Lung (tissue), 17 donors: ENCODE measurements at places on chromosomes 1 and 21. TPM values are rescaled to one million over a fixed set of nuclear protein-coding genes. Genes with fewer than 3 reads are reported as not detected.

DNA sequence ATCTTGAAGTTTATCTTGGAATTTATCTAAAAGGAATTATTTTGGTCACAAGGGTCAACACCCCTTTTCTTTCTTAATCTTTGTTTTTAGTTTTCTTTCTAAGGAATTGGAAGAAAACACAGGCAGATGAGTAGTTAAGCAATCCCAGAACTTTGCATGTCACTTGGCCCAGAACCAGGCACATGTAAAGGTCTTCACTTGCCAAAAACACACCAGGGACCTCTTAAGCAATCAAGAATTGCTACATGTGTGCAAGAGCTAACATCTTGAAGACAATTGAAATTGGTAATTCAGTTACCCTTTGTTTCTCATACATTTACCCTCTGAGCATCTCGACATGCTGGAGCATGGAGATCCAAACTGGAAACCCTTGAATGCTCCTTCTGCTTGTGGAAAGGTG lies 114.2 kb downstream of the ZC3H11B start:
- H3K4me1 ChIP-seq = no peaks in the 10 kb centered on the region
- H3K27ac ChIP-seq = no peak overlapping the region
- no peaks in the 10 kb centered on the region for H3K27me3 ChIP-seq
- DNase-seq = peak; percentile 30
- H3K4me3 ChIP-seq = no peak overlapping the region

DNA sequence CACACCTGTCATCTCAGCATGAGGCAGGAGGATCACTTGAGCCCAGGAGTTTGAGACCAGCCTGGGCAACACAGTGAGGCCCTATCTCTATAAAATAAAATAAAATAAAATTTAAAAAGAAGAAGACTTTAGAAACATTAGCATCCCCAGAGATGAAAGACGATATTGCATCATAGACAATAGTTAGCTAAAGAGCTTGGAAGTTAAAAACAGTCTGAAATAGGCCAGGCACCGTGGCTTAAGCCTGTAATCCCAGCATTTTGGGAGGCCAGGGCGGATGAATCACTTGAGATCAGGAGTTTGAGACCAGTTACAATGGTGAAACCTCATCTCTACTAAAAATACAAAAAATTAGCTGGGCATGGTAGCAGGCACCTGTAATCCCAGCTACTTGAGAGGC lies 59.3 kb downstream of the RIMS3 start:
- no peaks in the 10 kb centered on the region for H3K27me3 ChIP-seq
- no peaks in the 10 kb centered on the region for H3K36me3 ChIP-seq
- DNase-seq = no peak
- H3K4me3 ChIP-seq = no peak overlapping the region
- no peaks in the 10 kb centered on the region for H3K4me1 ChIP-seq

GRCh38 chr1:247297263-247298123 lies 34.2 kb downstream of the ZNF496 start:
- H3K4me3 ChIP-seq = no peak overlapping the region
- peaks cover 23% of the 10 kb centered on the region for H3K36me3 ChIP-seq
- H3K4me1 ChIP-seq = no peaks in the 10 kb centered on the region
- H3K27ac ChIP-seq = no peak overlapping the region
- H3K27me3 ChIP-seq = no peaks in the 10 kb centered on the region
- DNase-seq = no peak

GRCh38 chr1:157993918-157994605 lies 617 bp downstream of the KIRREL1 start:
- no peaks in the 10 kb centered on the region for H3K36me3 ChIP-seq
- H3K4me1 ChIP-seq = peaks cover 8% of the 10 kb centered on the region

DNA sequence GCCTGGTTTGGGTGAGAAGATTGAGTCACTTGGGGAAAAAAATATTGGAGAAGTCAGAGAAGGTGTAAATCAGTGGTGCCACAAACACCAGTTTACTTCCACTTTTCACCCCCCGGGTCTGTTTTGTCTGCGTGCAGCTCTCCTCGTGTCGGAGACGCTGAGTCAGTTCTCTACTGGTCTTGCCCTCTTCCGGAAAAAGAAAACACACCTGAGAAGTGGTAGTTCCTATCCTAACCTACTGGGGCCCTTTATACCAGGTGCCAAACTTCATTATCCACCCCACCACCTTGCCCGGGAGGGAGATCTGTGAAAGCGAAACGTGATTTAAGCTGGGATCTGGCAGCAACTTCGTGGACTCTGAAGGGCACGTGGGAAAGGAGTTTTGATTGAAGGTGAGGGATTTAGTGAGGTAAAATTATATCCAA lies 855 bp upstream of the IVNS1ABP start:
- no peaks in the 10 kb centered on the region for H3K27me3 ChIP-seq
- H3K4me3 ChIP-seq = peak overlapping the region; percentile 65

GRCh38 chr1:64536836-64537490 lies 67.0 kb downstream of the CACHD1 start:
- H3K36me3 ChIP-seq = no peaks in the 10 kb centered on the region
- peaks cover 53% of the 10 kb centered on the region for H3K4me1 ChIP-seq
- H3K4me3 ChIP-seq = no peak overlapping the region
- no peak for DNase-seq
- no peak overlapping the region for H3K27ac ChIP-seq

DNA sequence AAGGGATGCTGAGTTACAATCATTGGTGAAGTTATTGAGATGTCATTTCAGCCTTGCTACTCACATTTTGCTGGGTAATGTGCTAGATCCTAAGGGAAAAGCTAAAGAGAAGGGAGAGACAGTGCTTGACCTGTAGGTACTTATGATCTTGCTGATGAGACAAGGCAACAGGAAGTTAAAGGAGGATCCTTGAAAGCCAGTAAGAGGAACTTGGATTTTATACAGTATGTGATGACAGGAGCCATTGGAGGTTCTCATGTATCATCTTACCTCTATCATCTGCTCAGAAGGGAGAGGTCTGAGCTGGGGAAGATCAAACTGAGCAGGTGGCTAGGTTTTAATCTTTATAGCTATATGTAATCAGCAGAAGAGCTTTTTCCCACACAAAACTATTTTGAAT lies 6.3 kb downstream of the APOBEC4 start:
- H3K4me1 ChIP-seq = peaks cover 15% of the 10 kb centered on the region
- no peak overlapping the region for H3K4me3 ChIP-seq
- H3K36me3 ChIP-seq = no peaks in the 10 kb centered on the region
- no peak for DNase-seq
- no peaks in the 10 kb centered on the region for H3K27me3 ChIP-seq
- H3K27ac ChIP-seq = no peak overlapping the region

- H3K36me3 ChIP-seq = no peaks in the 10 kb centered on the region
- no peak overlapping the region for H3K4me3 ChIP-seq
- no peak overlapping the region for H3K27ac ChIP-seq
- H3K27me3 ChIP-seq = no peaks in the 10 kb centered on the region
- no peak for DNase-seq
These were observed 30.0 kb upstream of the DMRTA2 start for GRCh38 chr1:50453266-50453665.

DNA sequence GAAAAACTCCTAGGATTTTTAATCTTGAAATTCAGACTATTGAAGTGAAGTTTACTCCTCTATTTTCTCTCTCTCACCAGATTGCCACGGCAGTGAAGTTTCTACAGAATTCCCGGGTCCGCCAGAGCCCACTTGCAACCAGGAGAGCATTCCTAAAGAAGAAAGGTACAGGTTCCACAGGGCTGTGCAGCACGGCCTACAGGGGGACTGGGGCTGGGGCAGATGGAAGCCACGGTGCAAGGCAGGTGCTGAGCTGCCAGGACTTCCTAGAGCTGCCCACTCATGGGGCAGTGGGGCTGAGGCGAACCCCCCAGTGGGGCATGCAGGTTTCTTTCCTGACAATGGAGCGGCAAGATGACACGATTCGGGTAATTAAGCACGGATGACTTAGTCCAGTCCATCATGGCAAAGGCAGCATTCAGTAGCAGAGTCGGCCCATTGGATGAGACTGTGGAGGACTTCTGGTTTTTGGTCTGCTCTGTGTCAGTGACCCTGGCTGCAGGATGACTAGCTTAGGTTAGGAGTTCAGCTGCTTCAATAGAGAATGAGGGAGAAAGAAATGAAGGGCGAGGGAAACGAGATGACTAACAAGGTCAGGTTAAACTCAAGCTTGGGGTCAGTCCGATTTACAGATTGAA lies 61.5 kb downstream of the PEX14 start:
- H3K4me3 ChIP-seq = no peak overlapping the region
- H3K36me3 ChIP-seq = no peaks in the 10 kb centered on the region
- DNase-seq = no peak
- H3K4me1 ChIP-seq = peaks cover 16% of the 10 kb centered on the region
- H3K27ac ChIP-seq = no peak overlapping the region
- H3K27me3 ChIP-seq = no peaks in the 10 kb centered on the region

The HSD3B1 gene
- total RNA-seq = not detected

GRCh38 chr1:17274186-17275170 lies 25.6 kb downstream of the PADI3 start:
- H3K36me3 ChIP-seq = no peaks in the 10 kb centered on the region
- H3K27me3 ChIP-seq = no peaks in the 10 kb centered on the region
- H3K27ac ChIP-seq = no peak overlapping the region
- peak; percentile 11 for DNase-seq
- H3K4me3 ChIP-seq = no peak overlapping the region

The WLS gene
- total RNA-seq = 128 TPM

GRCh38 chr1:2912424-2913061 lies 108.7 kb upstream of the ACTRT2 start:
- no peaks in the 10 kb centered on the region for H3K36me3 ChIP-seq
- H3K4me1 ChIP-seq = no peaks in the 10 kb centered on the region
- H3K27ac ChIP-seq = no peak overlapping the region
- peaks cover 7% of the 10 kb centered on the region for H3K27me3 ChIP-seq
- no peak overlapping the region for H3K4me3 ChIP-seq

The UTS2 gene
- total RNA-seq = 0.82 TPM

The BLACAT1 gene
- 0.74 TPM for total RNA-seq

DNA sequence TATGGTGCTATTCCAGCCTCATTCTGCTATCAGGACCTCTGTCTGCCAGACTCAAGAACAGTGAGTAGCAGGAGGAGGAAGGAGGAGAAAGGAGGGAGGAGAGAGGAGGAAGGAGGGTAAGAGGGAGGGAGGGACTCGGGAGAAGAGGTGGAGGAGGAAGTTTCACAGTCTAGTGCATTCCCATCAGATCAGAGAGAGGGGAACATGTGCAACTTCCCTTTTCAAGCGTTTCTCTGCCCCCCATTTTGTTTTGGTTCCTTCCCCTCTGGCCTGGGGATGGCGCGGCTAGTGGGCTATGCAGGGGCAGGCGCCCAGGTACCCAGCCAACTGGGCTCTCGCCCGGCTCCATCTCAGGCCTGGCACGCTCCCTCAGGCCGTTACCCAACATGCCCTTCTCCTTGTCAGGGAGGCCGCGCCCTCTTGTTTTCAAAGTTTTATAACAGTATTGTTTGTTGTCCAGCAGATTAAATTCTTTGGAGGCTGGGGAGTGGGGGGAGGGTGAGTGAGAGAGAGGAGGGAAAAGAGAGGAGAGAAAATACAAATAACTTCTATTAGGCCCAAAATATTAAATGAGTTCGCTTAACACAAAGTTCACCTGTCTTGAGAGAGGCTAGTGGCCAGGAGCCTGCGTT lies 56.0 kb downstream of the CD46 start:
- peaks cover 49% of the 10 kb centered on the region for H3K36me3 ChIP-seq
- peaks cover 9% of the 10 kb centered on the region for H3K4me1 ChIP-seq
- no peak for DNase-seq
- H3K27ac ChIP-seq = peak overlapping the region; percentile 83

The FALEC gene
- total RNA-seq = not detected

The CLCA4 gene
- 0.09 TPM for total RNA-seq

The TFF3 gene
- total RNA-seq = 23.9 TPM

DNA sequence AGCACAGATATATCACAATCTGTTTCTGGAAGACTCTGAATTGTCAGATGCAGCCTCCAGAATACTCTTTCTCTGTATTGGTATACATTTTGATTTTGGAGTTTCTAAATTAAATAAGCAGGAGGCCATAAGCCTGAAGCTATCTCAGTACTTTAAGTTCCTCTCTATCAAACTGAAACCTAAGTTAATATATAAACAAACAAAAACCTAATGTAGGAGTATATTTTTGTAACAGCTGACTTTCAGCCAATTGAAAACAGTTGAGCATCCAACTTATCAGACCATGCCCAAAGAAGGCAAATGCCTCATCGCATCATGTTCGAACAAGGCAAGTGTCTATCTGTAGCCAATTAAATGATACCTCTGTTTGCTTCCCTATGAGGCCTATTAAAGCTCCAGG lies 1054.4 kb downstream of the AMY1C start:
- no peaks in the 10 kb centered on the region for H3K4me1 ChIP-seq
- H3K4me3 ChIP-seq = no peak overlapping the region
- no peaks in the 10 kb centered on the region for H3K27me3 ChIP-seq
- no peak for DNase-seq

DNA sequence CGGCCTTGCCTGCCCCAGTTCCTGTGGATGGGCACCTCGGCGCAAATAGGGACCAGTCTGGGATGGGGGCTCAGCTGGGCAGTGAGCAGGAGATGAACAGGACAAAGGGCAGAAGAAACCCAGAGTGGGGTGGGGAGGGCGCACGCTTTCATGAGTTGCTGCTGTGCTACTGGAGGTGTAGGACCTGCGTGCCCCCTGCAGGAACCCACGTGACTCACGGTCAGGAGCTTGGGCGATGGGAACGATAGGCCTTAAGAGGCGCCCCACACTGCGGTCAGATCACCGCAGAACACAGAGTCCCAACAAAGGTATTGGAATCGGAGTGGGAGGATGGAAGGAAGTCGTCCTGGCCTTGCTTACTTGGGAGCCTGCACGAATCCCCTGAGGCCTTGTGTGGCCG lies 17.2 kb downstream of the PRDM15 start:
- H3K27ac ChIP-seq = no peak overlapping the region
- H3K36me3 ChIP-seq = no peaks in the 10 kb centered on the region
- H3K4me3 ChIP-seq = no peak overlapping the region
- no peaks in the 10 kb centered on the region for H3K4me1 ChIP-seq
- no peaks in the 10 kb centered on the region for H3K27me3 ChIP-seq
- DNase-seq = no peak

DNA sequence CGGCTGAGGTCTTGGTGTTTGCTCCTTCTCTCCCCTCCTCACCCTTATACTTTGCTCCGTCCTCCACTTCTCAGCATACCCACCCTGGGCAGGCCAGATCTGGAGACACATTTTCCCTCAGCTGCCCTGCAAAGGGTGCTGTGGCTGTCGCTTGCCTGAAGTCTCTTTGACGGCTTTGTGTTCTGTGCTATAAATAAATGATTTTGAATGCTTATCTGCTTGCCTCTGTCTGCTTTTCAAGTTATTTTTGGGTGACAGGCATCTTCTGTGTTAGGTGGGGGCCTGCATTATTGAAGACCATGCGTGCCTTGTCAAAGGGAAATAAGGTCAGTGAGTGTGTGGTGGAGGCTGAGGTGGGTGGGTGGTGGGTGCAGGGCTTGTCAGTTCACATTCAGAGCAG lies 66.9 kb upstream of the KCND3 start:
- no peaks in the 10 kb centered on the region for H3K27me3 ChIP-seq
- no peak overlapping the region for H3K4me3 ChIP-seq
- no peak for DNase-seq
- no peaks in the 10 kb centered on the region for H3K36me3 ChIP-seq

The CLDN19 gene
- 2.0 TPM for total RNA-seq

- no peak overlapping the region for H3K4me3 ChIP-seq
- no peaks in the 10 kb centered on the region for H3K27me3 ChIP-seq
- H3K36me3 ChIP-seq = no peaks in the 10 kb centered on the region
- no peak overlapping the region for H3K27ac ChIP-seq
These were observed 26.1 kb downstream of the IRF2BP2 start for GRCh38 chr1:234583755-234584419.

- no peak overlapping the region for H3K4me3 ChIP-seq
- H3K4me1 ChIP-seq = no peaks in the 10 kb centered on the region
- H3K36me3 ChIP-seq = peaks cover 13% of the 10 kb centered on the region
- H3K27me3 ChIP-seq = no peaks in the 10 kb centered on the region
- no peak overlapping the region for H3K27ac ChIP-seq
These were observed 9.7 kb downstream of the HMGN1 start for GRCh38 chr21:39339231-39339630.

The DNASE2B gene
- total RNA-seq = 1.3 TPM
